ENCODE measurements at places on chromosomes 11 and 22.

DNA sequence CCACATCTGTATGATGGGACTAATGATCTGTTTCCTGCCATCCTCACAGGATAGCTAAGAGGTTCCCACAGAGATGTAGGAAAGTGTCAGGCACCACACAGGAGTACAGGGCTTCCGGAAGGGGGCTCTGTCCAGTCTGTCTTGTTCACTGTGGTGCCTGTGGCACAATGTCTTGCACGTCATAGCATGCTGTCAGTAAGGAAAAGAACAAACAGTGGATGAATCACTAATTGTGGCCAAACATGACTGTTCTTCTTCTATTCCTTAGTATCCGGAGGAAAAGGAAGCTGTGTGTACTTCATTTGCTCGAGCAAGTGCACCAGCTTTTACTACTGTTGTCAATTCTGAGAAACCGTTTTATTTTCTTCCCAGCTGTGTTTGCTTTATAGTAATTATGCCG, 73.4 kb upstream of the YWHAH start:
- no peak for DNase-seq

GRCh38 chr11:100525635-100526034, 161.5 kb upstream of the ARHGAP42 start:
- DNase-seq, result no peak

- no peak for DNase-seq
Observed at GRCh38 chr11:65595543-65596281, at the start of gene KCNK7. Gene KCNK7, minus strand, starts transcription at chr11:65595800. Its CDS starts 28 bp downstream, at chr11:65595772.

DNA sequence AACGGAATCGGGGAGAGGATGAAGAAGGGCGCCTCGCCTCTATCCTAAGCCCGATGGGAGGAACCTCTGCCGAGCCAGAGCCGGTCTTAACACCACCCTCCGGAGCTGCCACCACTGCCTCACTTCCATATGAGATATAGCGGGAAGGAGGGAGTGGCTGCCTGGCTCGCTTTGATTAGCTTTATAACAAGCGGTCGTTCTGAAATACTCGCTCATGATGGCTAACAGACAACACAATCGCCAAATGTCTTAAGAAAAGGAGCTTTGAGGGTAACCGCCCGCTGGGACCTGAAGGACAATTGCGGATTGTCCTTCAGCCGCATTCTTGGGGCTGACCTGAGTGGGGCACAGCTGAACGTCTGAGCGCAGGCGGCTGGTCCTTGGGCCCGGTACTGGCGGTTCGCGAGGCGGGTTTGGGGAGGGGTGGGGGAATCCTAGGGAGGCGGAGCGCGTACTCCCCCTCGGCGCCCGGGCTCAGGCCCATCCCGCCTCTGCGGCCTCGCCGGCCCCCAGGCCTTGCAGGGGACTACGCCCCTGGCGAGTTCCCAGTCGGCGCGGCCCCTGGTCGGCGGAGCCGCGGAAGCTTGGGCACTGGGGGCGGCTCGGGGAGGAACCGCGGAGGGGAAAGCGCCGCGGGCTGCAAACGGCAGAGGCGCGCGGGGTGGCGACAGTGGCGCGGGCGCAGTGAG, at the start of gene PLAAT5:
PLAAT5 (minus strand) TSS at position 617 of the 689 bp plus-strand sequence; CDS start at position 484, 133 bp downstream.
- DNase-seq, result peak; percentile 45

All from heart left ventricle (tissue), 16 donors.